ENCODE measurements at places on chromosomes 3 and 15.

- DNase-seq: no peak
Measured at GRCh38 chr3:107945417-107946094, 145.3 kb downstream of the CD47 start.

- no peak for DNase-seq
Measured at GRCh38 chr3:64686446-64686908, 1.3 kb downstream of the ADAMTS9 start.

- no peak for DNase-seq
Measured at GRCh38 chr3:47421741-47422649, 41.2 kb downstream of the PTPN23 start.

DNA sequence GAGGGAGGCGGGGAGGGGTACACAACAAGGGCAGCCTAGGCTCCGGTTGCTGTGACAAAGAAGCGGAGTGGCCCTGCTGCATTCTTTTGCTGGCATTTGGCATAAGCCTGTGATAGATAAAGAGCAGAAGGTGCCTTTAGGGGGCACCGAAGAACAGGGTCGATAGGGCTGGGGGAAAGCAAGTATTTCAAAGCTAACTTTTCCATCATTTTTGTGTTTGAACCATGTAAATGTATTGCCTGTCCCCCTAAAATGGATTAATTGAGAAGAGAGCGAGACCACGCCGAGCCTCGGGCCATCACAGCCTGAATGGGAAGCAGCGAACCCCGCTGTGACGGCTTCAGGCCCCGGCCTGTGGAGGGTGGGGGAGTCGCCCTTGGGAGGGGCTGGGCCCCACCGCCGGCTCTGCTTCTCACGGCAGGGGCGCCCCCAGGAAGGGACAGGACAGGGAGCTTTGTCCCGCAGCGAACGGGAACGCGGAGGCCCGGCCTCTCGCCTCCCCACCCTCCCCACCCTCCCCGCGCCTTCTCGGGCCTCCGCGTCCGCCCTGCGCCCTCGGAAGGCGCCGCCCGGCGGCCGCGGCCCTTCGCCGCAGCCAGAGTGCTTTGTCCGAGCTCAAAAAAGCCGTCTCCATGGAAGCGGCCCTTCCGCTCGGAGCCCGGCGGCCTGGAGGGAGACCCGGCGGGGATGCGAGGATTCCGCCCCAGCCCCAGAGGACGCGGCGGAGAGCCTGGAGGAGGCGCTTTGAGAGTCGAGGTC lies 32.4 kb upstream of the ALDH1L1 start:
- DNase-seq: no peak

GRCh38 chr3:98433764-98434163 lies 29.2 kb upstream of the OR5K1 start:
- no peak for DNase-seq

DNA sequence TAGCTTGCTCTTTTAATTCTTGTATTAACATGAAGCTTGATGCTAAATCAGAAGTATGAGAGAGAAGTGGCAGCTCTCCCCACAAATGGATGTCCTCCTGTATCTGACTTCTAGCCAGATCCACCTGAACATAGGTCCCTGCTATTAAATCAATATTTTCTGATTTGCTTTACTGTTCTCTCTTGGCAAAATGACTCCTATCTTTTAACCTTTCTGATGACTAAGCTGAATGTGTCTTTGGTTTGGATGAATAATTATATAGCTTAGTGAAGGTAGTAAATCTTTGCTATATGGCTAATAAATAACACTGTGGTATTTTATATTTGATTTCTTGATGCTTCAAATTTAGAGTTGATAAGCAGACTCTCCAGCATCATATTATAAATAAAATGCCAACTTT lies 28.3 kb upstream of the ARL14 start:
- no peak for DNase-seq

DNA sequence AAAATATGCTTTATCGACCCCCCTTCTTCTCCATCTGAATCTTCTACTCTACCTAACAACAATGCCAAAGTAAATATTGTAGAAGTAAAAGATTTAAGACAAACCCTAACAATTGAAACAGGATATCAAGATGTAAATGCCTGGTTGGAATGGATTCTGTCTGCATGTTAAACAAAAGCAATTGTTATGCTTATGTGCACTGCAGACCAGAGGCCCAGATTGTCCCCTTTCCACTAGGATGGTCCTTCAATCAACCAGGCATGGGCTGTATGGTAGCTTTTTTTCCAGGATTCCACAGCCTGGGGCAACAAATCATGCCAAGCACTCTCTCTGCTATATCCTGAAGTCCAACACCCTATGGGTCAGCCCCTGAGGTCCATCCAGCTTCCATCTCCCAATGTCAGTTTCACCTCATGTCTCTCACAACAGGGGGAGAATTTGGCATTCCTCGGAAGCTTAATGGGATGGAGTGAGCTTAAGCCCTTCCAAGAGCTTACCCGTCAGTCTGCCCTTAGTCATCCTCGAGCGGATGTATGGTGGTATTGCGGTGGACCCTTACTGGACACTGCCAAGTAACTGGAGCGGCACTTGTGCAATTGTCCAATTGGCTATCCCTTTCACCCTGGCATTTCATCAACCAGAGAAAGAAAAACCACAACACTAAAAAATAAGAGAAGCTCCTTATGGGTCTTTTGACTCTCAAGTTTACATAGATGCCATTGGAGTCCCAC lies 36.2 kb downstream of the ZNF589 start:
- DNase-seq: no peak
